ENCODE measurements at places on chromosomes 2 and 18.
A peak's percentile ranks its signal among the peaks of the same experiment; 100 is the strongest.

- peak; percentile 65 for DNase-seq
These were observed 137.7 kb upstream of the PKDCC start for GRCh38 chr2:41910126-41910525.

GRCh38 chr2:68167186-68167585, 9.5 kb downstream of the PNO1 start:
- peak; percentile 24 for DNase-seq

DNA sequence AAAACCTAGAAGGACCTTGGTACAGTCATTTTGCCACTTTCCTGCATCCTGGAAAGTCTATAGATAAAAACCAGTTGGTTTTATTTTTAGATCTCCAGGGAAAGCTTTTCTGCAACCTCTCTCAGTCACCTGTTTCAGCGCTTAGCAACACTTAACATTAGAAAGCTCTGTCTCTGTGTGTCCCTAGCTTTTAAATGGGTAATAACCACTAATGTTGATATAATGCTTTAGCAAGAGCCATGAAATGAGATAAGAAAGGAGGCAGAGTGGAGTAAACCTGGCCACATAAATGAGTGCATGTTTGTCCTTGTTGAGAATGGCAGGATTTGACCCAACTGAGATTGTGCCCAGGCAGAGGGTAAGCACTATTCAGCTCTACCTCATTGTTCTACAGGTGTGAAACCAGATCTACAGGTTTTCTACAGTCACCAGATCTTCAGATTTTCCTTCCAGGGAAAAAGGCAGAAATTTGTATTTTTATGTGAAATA, 44.8 kb downstream of the MARCHF4 start:
- DNase-seq = no peak

GRCh38 chr2:16756831-16757644, 91.4 kb upstream of the CYRIA start:
- peak; percentile 70 for DNase-seq

GRCh38 chr2:85131116-85131515, 2.1 kb upstream of the TCF7L1 start:
- peak; percentile 33 for DNase-seq

DNA sequence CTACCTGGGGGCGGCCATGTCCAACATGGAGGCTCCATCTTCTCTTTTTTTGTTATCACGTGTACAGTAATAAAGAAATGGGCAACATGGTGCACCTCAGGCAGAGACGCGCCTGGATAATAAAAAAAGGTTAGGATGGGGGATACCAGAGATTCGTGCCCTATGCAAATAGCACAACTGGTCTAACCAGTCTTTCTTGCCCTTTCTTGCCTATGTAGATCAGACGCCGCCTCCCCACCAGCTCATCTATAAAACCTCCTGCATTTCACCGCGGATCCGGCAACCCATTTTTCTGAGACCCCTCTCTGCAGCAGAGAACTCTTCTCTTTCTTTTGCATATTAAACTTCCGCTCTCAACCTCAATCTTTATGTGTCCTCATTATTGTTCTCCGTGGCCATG, 68.7 kb downstream of the MYL12B start:
- DNase-seq = no peak

GRCh38 chr2:178333851-178334250, 117.1 kb downstream of the PRKRA start:
- no peak for DNase-seq

DNA sequence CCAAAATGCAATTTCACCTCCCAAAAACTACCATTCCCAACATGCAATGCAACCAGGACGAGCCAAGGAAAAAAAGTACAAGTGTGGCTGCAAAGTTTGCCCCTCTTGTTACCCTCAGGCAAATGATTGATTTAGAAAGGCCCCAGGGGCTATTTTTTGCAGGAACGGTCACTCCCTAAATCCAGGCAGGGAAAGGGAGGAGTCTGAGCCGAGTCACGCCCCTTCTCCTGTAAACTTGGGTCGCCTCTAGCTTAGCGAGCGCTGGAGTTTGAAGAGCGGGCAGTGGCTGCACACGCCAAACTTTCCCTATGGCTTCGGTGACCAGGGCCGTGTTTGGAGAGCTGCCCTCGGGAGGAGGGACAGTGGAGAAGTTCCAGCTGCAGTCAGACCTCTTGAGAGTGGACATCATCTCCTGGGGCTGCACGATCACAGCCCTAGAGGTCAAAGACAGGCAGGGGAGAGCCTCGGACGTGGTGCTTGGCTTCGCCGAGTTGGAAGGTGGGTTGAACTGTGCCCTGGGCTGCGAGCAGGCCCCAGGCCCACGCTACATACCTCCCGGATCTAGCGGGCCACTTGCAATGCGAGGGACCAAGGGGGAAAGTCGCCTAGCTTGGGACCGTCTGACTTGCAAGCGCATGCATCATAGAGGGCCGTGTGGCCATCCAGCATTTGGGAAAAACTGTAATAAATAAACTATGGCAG, at the start of gene GALM:
Gene GALM (plus strand): TSS at position 261 of the 702 bp plus-strand sequence. CDS start 48 bp downstream, at position 309.
- peak; percentile 96 for DNase-seq

DNA sequence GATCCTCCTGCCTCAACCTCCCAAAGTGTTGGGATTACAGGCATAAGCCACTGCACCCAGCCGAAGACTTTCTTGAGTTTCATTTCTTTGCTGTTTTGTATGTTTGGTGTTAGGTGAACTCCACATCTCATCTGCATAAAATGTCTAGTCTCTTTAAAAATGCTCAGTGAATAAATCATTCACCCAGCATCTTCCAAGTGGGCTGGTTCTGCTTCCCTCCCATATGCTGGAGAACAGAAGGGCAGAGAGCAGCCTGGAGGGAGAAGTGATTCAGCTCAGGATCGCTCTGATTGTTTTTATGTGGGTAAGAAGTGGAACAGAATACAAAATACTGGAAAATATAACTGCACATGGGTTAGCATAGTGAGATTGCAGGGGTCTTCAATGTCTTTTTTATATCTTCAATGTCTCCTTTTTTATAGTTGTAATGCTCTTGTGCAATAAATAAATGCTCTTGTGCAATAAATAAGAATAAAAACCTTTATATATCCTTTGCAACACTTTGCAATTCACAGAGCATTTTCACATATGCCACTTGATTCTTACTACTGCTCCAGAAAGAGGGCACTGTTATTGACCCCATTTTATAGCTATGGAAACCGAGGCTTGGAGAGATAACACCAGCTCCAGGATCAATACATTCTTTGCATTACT, 253.0 kb upstream of the NCKAP5 start:
- DNase-seq = peak; percentile 72

- peak; percentile 72 for DNase-seq
These were observed 123.3 kb upstream of the CWC22 start for GRCh38 chr2:180130403-180130802.

- DNase-seq = no peak
These were observed 128.4 kb downstream of the IKZF2 start for GRCh38 chr2:213022987-213023386.

DNA sequence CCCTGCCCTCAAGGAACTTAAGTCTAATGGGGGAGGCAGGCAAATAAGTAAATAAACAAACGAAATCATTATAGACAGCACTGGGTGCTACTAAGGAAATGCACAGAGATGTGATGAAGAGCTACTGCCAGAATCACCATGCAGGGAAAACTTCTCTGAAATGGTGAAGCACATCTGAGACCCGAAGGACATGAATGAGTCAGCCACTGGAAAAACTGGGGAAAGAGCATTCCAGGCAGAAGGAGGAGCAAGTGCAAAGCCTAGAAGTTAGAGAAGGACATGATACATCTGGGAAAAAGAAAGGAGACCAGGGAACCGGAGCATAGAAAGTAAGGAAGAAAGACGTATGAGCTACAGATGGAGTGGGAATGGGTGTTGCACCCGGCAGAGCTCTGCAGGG, 56.8 kb downstream of the TGFA start:
- DNase-seq = no peak

GRCh38 chr2:237612527-237613357, 14.6 kb upstream of the LRRFIP1 start:
- DNase-seq = no peak

DNA sequence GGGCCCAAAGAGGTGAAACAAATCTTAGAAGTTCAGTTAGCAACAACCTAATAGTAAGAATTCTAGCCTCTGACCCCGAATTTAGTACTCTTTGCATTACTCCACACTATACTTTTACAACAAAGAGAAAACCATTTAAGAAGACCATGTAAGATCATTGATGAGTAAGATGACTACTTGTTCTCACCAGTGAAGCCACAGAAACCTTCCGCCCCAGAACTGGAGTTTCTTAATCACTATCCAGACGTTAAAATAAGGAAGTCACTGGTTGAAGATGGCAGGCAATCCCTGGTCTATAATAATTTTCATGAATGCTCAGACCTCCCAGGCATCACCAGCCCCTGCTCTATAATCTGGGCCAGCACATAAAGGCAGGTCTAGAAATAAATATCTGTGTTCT, 95.0 kb downstream of the TMEM163 start:
- DNase-seq = no peak

DNA sequence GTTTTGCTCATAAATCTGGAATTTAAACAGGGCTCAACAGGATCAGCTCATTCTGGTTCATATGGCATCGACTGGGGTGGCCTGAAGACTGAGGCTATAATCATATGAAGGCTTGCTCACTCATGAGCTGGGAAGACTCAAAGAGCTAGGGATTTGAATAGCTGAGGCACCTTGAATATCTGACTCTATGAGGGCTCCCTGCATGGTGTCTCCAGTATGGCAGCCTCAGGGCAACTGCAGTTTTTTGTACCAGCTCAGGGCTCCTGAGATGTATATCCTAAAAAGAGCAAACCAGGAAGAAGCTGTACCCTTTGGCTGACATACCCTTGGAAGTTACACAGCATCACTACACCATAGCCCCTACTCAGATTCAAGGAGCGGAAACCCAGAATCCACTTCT, 15.3 kb upstream of the GPR39 start:
- DNase-seq = no peak

- no peak for DNase-seq
These were observed 44.6 kb downstream of the TOGARAM2 start for GRCh38 chr2:29025711-29026110.

DNA sequence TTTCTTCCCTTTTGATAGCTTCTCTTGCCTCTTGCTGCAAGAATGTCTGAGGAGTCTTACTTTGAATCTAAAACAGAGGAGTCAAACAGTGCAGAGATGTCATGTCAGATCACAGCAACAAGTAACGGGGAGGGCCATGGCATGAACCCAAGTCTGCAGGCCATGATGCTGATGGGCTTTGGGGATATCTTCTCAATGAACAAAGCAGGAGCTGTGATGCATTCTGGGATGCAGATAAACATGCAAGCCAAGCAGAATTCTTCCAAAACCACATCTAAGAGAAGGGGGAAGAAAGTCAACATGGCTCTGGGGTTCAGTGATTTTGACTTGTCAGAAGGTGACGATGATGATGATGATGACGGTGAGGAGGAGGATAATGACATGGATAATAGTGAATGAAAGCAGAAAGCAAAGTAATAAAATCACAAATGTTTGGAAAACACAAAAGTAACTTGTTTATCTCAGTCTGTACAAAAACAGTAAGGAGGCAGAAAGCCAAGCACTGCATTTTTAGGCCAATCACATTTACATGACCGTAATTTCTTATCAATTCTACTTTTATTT, 133.5 kb upstream of the CDCA7 start:
- no peak for DNase-seq

DNA sequence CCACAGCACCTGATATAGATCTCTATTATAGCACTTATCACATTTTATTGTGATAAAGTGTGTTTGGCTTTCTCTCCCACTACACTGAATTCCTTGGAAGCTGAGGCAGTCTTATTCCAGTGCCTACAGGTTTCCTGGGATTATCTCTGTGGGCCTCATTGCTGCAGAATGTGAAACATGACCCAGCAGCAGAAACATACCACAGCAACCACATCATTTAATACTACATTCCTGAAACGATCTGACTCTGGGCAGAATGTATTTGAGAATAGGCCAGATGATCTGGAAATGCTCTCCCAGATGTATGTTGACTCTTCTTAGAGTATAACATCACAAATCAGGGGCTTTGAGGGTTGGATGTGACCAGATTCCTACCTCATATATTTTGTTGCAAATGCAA, 323.5 kb upstream of the TANK start:
- DNase-seq = peak; percentile 89

DNA sequence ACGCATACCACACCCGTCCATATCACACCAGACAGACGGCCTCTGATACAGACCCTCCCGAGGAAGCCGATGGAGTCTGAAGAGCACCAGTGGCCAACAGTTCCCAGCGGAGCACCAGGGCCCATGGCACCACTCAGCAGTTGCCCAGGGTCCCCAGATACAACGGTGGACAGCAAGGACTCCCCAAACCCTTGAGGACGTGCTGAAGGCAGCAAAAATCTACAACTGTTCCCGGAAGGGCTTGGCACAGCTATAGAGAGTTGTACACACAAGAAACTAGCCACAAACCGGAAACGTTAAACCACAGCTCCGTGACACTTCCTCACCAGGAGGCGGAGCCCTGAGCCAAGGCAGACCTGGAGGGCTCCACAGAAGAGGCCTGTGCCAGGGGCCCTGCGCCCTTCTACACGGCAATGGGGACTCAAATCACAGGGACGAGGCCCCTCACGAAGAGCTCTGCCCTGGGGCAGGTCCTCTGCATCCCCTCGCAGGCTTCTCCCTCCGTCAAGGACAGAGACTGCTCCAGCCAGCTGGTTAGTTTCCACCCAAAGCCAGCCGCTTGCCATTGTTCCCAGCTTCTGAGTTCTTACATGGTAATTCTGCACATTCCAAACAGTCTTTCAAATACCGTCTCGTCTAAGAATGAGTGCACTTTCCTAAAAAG, 133.4 kb downstream of the HDAC4 start:
- peak; percentile 76 for DNase-seq

DNA sequence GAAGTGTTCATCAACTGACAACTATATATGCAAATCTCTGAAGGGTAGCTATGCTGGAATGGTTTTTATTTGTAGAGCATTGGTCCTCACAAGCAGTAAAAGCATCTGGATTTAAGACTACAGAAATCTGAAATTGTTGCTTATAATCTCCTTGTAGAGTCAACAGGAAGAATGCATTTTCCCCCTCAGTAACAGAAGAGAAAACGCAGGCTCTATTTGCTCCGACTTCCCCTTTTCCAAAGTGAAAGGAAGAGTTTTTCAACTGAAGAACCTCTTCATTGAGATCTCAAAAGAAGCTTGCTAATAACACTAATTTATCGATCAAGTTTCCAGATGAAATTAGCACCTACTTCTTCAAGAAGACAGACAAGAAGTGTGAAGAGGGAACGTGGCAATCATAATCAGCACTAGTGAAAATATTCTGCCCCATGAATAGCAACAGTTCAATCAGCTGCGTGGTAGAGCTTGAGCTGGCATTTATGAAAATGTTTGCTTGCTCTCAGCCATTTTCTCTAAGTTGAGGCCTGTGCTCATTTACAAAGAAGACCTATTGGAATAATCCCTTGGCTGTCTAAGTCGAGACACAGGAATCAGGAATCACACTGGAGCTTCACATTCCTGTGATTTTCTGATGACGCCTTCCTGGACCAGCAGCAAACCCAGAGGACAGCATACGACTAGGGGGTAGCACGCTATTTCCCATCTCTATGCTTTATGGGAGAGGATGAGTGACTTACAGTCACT, 43.7 kb downstream of the TGIF1 start:
- DNase-seq = no peak

GRCh38 chr2:155377931-155378444, 679.5 kb downstream of the KCNJ3 start:
- DNase-seq = peak; percentile 24

DNA sequence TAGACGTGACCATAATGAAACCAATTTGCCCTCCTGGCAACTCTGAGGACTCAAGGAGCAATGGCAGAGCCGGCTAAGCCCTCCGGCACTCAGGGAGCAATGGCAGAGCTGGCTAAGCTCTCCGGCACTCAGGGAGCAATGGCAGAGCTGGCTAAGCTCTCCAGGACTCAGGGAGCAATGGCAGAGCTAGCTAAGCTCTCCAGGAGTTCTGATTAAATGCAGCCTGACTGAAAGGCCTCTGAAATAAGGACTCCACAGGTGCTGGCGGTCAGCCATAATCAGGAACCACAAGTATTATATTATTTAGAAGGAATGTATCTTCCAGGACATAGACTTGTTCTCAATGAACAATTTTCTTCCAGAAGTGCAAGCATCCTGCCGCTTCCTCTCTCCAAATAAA, 65.2 kb downstream of the C2orf76 start:
- DNase-seq = peak; percentile 6
